Tibial artery (tissue), 4 donors: ENCODE measurements at places on chromosomes 11 and 22.

DNA sequence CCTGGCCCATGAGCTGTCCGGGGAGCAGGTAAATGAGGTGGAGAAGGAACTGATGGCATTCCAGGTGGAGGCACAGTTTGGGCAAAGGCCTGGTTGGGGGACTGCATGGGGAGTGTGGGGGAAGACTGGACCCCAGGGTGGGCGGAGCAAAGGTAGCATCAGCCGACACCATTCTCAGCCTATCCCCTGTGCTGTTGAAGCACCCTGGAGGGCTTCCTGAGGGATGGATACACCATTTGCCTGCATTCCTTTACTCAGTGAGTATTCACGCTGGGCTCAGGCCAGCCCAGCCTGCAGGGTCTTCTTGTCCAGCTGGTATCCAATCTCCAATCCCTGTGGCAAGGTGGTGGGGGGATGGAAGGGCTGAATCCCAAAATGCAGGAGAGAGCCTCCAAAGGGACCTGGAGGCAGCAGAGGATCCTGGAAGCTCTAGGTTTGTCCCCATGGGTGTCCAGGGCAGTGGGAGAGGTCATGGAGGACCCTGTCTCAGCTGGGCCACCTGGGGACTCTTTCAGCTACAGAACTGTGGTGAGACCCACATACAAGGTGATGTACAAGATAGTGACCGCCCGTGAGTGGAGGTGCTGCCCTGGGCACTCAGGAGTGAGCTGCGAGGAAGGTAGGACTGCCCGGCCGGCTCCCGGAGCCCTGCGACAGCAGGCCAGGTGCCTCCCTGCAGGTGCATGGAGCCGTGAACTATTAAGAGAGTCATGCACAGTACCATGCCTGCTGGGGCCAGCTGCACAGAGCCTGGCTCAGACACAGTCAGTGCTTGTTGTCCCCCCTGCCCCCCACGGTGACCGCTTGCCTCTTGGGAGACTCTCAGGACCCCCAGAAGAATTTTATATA is 9.5 kb downstream of the EMID1 start:
- DNase-seq = no peak
- no peaks in the 10 kb centered on the region for H3K4me1 ChIP-seq
- H3K36me3 ChIP-seq = no peaks in the 10 kb centered on the region
- H3K27ac ChIP-seq = no peak overlapping the region
- H3K4me3 ChIP-seq = no peak overlapping the region
- H3K27me3 ChIP-seq = no peaks in the 10 kb centered on the region

DNA sequence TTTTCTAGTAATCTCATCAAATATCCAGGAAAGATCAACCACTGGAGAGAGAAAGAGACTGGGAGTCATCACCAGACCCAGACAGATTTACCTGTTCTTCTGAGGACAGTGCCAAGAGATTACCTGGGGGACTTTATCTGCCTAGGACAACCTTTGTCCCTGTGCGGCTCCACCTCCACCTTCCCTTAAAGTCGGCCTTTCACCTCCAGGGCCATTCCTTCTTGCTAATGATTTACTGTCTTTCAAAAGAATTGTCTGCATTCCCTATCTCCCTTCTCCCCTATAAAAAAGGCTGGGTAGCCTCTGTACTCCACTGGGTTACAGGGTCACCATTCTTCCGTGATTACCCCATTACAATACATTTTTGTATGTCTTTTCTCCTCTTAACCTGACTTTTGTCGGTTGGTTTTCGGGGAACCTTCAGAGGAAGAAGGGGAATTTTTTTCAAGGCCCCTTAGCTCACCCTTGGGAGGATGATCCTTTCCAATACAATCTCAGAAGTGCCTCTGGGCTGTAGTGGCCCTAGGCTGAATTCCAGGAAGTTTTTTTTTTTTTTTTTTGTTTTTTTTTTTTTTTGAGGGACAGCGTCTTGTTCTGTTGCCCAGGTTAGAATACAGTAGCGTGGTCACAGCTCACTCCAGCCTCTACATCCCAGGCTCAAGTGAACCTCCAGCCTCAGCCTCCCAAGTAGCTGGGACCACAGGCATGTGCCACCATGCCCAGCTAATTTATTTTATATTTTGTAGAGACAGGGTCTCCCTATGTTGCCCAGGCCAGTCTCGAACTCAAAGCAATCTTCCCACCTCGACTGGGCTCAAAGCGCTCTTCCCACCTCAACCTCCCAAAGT is 1.5 kb upstream of the HMOX1 start:
- no peaks in the 10 kb centered on the region for H3K4me1 ChIP-seq
- H3K27me3 ChIP-seq = no peaks in the 10 kb centered on the region
- no peak overlapping the region for H3K4me3 ChIP-seq
- no peaks in the 10 kb centered on the region for H3K36me3 ChIP-seq
- H3K27ac ChIP-seq = peak overlapping the region; percentile 93
- DNase-seq = no peak

GRCh38 chr11:116504541-116505297 is 268.1 kb downstream of the BUD13 start:
- H3K36me3 ChIP-seq = no peaks in the 10 kb centered on the region
- no peaks in the 10 kb centered on the region for H3K4me1 ChIP-seq
- DNase-seq = peak; percentile 40

DNA sequence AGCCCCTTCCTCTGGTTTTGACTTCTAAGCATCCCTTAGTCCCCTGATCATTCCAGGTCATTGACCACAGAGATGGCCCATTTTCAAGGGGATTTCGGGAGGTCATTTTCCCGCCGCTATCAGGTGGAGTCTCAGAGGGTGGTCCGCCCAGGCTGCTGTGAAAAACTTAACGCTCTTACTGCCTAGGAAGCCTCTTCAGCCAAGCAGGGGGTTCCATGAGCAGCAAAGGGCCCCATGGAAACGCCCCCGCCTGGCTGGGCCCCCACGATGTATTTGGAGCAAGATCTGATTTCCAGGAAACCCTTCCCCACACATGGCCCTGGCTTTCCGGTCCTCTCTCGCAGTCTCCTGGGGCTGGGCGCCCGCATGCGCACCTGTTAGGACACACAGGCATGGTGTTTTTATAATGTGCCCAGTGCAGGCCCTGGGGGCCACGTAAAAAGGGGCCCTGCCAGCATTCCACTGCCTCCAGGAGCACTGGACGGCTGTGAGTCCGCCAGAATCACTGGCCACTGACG is 32.5 kb downstream of the ANO1 start:
- DNase-seq = no peak
- no peaks in the 10 kb centered on the region for H3K36me3 ChIP-seq
- H3K27ac ChIP-seq = no peak overlapping the region
- no peaks in the 10 kb centered on the region for H3K27me3 ChIP-seq

DNA sequence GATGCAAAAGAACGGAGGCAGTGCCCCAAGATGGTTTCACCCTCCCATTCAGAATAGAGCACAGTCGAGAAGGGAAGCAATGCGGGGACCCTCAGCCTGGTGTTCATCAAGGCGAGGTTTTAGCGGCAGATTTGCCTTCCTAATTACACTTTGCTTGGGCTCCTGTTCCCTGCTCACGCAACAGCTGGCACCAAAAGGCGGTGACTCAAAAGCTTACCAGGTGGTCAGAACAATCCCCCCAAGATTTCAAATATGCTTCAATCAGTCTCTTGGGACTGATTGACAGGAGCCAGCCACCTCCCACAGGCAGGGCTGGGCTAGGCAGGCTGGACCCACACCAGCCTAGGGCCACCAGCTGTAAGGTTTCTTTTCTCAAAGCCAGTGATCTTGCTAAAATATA is 14.2 kb downstream of the IGSF9B start:
- H3K36me3 ChIP-seq = peaks cover 47% of the 10 kb centered on the region
- peaks cover 26% of the 10 kb centered on the region for H3K4me1 ChIP-seq
- DNase-seq = no peak
- H3K27me3 ChIP-seq = no peaks in the 10 kb centered on the region
- no peak overlapping the region for H3K27ac ChIP-seq

DNA sequence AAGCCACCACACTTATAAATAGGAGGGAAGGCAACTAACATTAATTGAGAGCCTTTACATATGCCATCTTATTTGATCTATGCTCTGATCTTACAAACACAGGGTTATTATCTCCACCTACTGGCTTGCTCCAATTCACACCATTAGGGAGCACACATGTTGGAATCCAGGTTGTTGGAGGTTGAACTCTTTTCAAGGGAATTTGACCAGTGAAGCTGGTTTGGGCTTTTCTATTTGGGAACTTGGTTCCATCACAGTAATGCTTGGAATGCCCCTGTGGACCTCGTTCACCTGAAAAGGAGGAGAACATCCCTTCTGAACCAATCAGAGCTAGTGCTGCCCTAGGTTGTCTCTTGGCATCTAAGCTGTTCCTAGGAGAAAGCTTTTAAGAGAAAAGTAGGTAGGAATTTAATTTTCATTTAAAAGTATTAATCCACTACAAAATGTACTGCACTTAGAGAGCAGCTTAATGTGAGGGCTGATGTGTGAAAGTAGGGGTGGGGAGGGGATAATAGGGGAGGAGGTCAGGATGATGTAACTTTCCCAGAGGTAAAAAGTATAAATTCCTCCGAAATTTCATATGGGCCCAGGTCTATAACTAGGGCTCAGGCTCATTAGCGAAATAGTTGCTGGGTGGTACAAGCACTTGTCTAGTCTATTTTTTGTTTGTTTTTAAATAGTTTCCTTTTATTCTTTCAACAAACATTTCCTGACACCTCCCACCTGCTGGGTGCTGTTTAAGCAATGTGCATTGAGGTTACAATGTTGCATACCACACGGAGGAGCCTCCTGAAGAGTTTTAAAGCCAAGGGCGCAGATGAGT is 7.6 kb upstream of the MICAL2 start:
- no peak overlapping the region for H3K27ac ChIP-seq
- no peaks in the 10 kb centered on the region for H3K27me3 ChIP-seq
- peaks cover 6% of the 10 kb centered on the region for H3K4me1 ChIP-seq
- H3K4me3 ChIP-seq = no peak overlapping the region

GRCh38 chr11:117230999-117231841 is 653 bp downstream of the PCSK7 start:
- H3K36me3 ChIP-seq = peaks cover 34% of the 10 kb centered on the region
- DNase-seq = no peak
- peaks cover 35% of the 10 kb centered on the region for H3K4me1 ChIP-seq
- peak overlapping the region; percentile 94 for H3K27ac ChIP-seq
- no peaks in the 10 kb centered on the region for H3K27me3 ChIP-seq

DNA sequence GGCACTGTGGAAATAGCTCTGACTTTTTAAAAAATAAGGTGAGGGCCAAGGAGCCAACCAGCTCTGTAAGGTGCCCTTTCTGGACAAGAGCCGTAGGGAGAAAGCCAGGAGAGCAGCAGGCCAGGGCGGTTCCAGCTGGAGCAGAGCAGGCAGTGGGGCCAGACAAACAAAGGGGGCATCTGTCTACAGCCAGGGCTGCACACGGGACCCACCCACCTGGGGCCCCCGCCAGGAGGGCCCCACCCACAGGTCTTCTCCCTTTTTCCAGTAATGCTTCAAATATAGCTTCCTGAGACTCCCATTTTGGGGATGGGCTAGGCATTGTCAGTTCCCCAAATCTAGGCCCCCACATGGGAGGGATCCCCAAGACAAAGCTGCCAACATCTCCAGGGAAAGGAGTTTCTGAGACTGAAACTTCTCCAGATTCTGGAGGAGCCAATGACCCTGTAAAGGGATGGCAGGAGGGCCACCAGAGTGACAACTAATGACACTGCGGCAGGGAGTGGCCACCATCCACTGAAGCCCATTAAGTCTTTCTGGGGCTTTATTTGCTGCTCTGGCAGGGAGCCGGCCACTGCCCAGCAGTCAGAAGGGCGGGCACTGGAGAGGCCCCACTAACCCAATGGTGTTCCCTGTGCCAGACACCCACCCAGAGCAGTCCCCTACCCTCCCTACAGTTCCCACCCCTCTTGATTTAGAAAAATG is 1.9 kb downstream of the ZFTA start:
- H3K27me3 ChIP-seq = no peaks in the 10 kb centered on the region
- H3K27ac ChIP-seq = peak overlapping the region; percentile 89
- no peak for DNase-seq
- H3K4me1 ChIP-seq = peaks cover 50% of the 10 kb centered on the region
- H3K36me3 ChIP-seq = no peaks in the 10 kb centered on the region

DNA sequence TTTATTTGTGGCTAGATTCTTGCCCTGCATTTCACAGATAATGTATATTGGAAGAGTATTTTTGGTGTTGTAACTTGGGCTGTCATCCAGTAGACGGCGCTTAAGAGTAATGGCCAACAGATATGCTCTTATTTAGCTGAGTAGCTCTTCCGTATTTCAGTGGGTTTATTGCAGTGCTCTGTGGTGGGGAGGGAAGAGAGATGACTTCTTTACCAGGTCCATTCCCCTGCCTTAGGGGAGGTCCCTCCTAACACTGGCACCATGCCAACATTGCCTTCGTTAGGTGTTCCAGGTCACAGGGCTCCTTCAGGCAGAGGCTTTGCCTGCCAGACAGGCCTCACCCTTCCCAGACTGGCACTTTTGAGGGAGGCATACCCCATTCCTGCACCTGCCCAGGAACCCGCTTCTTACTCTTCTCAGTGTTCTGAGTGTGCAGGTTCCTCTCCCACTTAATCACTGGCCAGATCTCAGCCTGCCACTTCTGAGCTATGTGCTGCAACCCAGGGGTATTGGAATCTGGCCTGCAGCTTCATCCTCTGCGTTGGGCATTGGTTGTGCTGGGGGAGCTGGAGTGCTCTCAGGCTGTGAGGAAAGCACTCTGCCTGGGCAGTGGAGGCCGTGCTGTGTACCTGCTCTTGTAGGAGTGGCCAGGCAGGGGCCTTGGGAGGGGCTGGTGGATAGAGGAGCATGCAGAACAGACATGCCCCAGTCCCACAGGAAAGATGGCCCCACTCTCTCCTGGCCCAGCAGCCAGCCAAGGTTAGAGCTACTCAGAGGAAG is 29.4 kb upstream of the SLN start:
- H3K27ac ChIP-seq = no peak overlapping the region
- H3K4me1 ChIP-seq = no peaks in the 10 kb centered on the region
- DNase-seq = no peak
- H3K36me3 ChIP-seq = no peaks in the 10 kb centered on the region
- H3K27me3 ChIP-seq = no peaks in the 10 kb centered on the region
- H3K4me3 ChIP-seq = no peak overlapping the region

- H3K27me3 ChIP-seq = no peaks in the 10 kb centered on the region
- H3K36me3 ChIP-seq = no peaks in the 10 kb centered on the region
- H3K4me1 ChIP-seq = no peaks in the 10 kb centered on the region
Measured at GRCh38 chr22:46043339-46043738, 66.4 kb upstream of the WNT7B start.
